ENCODE measurements at places on chromosomes 1 and 21.

DNA sequence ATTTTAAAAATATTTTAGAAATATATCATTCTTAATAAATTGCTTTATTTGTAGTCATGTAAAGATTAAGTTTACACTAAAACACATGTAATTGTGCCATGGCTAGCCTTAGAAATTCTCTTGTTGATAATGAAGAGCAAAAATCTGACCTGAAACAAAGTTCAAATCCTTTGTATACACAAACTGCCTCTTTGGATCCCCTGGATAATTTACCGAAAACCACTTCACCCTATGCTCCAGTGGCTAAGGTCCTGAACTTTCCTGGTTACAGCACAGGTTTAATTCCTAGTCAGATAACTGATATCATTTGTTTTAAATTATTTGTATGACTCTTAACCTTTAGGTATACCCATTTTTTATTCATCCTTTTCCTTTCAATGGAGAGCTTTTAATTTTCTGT is 1093.2 kb upstream of the ADGRL4 start:
- DNase-seq = no peak

DNA sequence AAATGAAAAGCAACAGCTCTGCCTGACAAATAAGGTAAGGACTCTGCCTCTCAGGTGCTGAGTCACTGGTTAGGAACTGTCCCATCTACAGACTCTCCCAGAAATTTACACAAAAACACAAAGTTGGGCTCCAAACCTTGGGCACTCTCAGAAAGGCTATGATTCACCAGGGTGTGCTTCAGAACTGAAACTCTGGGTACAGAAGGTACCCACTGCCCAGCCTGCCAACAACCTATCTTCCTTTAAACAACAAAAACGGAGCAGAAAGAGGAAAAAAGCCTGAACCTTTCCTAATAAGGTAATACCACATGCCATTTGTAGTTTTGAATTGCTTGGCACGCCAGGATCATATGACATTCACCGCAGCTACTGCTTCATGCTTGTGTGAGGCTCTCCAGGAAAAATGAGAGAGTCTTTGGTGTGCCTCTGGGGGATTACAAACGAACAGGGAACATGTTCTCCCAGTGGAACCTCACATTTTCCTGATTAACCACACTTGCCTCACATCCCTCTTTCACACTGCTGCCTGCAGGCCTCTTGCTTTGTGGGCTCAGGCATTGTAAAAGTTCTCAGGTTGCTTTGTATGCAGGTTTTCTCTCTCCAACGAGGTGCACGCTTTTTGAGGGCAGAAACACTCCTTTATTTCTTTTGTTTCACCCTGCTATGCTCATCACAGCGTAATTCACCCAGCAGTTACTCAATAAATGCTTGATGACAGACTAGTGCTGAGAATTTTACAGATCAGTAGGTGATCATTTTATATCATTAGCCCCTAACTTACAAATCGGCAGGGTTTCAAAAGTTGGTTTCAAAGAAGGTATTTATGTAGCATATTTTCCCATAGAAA is 65.1 kb downstream of the GADD45A start:
- peak; percentile 89 for DNase-seq

DNA sequence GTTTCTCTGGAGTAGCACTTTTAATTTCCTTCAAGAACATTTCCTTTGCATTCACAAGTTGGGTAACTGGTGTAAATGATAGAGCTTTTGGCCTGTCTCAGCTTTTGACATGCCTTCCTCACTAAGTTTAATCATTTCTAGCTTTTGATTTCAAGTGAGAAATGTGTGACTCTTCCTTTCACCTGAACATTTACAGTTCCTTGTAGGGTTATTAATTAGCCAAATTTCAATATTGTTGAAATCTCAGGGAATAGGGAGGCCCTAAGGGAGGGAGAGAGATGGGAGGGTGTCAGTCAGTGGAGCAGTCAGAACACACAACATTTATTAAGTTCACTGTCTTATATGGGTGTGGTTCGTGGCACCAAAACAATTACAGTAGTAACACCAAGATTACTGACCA is 14.2 kb downstream of the AADACL3 start:
- no peak for DNase-seq

DNA sequence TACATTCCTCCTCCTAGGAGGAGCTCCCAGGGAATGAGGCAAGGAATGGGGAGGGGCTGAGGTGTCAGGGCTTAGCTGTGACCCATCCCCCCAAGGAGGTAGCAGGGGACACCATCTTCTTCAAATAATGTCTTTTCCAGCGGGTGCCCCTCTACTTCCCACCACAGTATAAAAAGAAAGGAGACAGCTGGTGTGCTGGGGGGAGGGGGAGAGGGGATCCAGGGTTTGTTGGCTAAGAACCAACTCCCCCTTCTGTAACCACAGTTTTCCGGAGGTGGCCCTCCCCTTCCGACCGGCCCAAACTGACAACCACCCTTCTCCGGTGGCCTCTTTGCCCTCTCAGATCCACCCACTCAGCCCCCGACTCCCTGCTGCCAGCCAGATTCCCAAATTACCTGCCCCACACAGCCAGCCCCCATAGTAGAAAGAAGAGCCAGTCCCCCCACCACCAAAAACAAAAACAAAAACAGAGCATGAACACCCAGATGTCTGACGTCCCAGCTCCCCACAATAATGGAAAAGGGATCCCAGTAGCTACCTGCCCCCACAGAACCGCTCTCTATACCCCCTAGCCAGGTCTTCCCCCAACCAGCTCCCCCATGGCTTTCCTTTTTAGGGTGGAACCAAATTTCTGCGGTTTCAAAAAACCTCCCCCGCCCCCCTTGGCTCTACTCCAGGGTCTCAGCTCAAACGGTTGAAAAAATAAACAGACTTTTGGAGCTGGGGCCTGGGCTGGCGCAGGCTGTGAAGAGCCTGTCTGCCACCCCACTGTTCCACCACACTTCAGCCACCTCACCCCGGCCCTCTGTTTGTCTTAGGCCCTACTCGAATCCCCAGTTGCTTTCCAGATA is 2.1 kb downstream of the ARHGEF2 start:
- DNase-seq = peak; percentile 66

DNA sequence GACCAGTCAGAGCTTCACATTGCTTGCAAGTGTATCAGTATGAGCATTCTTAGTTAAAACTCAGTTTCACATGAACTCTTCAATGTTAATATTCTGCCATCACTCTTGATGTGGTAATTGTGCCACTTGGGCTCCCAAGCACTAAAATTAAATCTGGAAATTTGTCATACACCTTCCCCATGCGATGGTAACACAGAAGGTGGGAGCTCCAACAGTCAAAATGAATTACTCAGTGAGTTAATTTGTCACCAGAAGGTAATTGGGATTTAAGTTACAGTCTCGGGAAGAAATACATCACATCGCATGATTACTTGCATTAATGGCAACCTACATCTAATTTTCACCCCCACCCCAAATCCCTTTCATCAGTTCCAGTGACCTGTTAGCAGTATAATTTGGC is 376.5 kb upstream of the DAB1 start:
- no peak for DNase-seq

DNA sequence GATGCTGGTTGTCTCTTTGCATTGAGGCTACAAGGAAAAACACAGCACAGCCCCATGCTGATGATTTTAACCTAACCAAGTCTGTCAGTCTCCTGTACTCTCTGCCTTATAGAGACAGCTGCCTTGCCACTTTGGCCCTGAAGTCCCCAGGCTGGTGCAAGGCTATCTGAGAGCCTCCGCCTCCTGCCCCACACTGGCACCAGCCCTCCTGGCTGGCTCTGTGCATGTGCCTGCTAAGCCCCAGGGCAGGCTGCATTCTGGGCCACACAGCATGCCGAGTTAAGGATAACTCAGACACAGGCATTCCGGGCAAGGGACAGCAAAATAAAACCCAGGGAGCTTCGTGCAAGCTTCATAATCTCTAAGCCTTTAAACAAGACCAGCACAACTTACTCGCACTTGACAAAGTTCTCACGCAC is 910 bp downstream of the RUNX1 start:
- DNase-seq = no peak

GRCh38 chr1:223474804-223475203 is 81.6 kb downstream of the CCDC185 start:
- no peak for DNase-seq

DNA sequence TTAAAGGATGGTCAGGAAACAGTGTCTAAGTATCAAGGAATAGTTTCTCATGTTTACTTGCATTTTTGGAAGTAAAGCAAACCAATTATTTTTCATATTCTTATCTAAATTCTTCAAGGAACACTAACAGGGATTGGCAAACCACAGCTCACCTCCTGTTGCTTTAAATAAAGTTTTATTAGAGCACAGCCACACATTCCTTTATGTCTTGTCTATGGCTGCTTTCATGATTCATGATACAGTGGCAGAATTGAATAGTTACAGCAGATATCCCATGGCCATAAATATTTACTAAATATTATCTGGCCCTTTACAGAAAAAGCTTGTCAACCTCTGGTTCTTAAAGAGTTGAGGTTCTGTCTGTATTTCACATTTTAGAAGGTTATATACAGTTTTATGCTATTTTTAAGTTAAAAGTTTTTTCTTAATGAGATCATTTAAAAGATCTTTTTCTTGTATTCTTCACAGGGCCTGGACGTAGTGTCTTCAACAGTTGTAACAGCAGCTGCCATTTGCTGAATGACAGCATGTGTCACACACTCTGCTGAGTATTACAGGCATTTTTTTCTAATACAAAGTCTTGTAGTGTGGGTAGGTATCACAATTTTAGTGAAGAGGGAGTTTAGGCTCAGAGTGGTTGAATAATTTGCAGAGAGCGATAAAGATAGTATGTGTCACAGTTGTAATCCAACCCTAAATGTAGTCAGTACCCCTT is 2.6 kb downstream of the ZNF691 start:
- no peak for DNase-seq

DNA sequence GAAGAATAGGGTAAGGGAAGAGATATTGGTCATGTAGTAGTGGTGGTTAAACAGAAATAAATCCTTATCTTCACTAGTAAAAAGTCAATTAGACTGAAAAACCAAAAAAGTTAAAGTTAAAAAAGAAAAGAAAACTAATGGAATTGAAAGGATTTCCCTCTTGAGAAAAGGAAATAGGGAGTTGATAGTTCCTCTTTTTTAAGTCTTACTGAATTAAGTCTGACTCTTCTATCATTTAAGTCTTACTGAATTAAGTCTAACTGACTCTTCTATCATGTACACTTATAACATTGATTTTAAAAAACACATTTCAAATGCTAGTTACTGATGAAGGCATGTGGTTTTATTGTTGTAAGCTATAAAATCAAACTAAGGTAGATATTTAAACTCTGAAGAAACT is 49.5 kb upstream of the TENT5C start:
- no peak for DNase-seq

GRCh38 chr1:233261695-233262094 is 33.8 kb downstream of the PCNX2 start:
- DNase-seq = no peak

DNA sequence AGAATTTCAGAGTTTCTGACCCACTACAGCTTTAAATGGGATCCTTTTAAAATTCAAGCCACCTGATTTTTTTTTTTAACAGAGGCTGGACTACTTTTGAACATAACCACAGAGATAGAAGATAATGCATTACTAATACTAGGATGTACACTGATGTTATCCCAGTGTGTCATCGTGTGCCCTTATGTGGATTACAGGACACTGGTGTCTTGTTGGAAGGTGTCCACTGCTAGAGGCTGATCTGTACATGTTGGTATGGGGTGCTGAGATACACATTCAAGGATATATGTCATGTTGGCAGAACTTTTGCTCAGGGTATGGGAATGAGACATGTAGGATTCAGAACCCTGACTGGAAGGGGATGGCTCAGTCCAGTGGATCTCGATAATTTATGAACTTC is 56.3 kb downstream of the INAVA start:
- DNase-seq = no peak

- DNase-seq = peak; percentile 8
These were observed 37.2 kb downstream of the GNPAT start for GRCh38 chr1:231278100-231278790.

Data from choroid plexus epithelial cell (primary cell).